ENCODE measurements at places on chromosomes 7 and 10.

- no peak for DNase-seq
Measured at GRCh38 chr10:71015674-71016073, 127.3 kb upstream of the PCBD1 start.

DNA sequence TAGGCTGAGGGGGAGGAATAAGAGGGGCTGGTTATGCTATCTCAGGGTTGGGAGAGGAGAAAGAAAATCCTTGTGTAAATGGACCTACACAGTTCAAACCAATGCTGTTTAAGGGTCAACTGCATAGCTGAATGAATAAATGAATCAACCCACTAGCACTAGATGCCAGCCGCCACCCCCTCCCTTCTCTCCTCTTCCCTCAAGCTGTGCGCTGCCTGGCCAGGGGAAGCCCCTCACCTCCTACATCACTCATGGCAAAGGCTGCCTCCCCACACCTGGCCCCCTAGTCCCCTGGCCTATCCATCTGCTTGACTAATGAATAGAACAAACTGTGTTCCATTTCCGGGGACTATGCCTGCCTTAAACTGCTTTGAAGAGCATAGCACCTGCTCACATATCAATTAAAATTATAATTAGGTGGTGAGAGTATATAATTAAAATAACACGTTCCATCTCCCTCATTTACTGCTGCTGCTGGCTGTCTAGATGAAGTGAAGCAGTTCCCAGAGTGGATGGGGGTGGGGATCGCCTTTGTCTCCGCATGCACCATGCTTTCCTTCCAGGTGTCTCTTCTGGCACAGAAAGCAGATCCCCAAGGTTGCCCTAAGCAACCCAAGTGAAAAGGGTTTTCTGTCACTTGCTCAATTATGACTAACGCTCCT lies 32.6 kb downstream of the GRID1 start:
- no peak for DNase-seq

DNA sequence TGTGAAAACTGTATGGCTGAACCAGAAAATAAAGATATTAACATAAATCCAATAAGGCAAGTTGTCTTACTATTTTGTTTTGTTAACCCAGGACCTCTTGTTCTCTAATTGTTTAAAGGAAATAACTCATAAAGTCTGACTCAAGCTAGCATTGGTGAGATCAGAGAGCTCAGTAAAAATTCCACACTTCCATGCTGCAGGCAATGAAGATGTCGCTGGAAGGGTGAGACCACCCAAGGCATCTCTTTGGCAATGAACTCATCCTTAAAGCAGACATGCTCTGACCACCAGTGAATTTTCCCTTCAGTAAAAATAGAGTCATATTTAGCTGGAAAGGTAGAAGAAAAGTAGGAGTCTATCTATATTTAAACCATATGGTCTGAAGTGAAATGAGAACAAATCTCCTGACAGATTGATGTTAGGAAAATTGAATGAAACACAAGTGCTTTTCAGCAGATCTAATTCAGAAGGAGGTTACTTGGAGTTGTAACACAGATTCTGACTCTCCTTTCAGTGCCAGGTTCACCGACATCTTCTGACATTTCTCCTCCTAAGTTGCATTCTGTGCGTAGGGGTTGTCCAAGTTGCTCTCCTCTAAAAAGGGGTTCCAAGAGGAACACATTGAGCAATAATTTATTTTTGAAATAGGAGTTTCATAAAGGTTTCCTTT lies 32.8 kb upstream of the VIPR2 start:
- no peak for DNase-seq

DNA sequence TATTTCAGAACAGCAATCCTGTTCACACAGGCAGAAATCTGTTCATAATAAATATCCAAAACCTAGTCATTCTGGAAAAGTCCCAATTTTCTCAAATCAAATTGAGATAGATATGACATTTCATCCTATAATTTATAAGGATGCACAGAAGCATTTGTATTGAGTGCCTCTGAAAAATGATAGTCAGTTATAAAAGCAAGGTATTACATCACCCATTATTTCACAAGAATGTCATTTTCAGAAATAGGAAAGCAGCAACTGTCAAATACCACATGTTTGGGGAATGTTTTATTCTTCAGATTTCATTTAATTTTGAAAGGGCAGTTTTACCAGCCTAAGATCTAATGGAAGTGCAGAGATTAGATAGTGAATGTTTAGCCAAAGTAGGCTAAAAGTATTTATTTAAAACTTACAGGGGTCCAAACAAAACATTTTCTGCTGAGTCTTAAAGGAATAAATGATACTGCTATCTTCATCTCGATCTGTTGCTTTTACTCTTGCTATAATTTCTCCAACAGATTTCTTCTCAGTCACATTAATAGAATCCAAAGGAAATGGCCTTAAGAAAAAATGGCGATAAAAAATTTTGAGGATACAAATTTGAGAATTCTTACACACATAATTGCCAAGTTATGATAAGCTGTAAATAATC lies 185.8 kb downstream of the HGF start:
- no peak for DNase-seq

DNA sequence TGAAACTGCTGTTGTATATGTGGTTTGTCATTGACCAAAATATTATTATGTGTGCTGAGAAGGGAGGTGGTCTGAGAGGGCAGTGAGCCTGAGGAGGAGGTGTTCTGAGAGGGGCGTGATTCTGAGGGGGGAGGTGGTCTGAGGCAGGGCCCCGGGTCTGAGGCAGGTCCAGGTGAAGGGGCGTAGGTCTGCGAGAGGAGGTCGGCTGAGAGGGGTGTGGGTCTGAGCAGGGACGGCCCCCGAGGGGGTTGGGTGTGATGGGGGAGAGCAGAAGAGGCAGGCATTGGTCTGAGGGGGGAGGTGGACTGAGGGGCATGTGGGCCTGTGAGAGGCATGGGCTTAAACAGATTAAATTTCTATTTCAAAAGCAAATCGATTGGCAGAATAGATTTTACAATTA lies 32.4 kb downstream of the AKR1C4 start:
- DNase-seq, result no peak

DNA sequence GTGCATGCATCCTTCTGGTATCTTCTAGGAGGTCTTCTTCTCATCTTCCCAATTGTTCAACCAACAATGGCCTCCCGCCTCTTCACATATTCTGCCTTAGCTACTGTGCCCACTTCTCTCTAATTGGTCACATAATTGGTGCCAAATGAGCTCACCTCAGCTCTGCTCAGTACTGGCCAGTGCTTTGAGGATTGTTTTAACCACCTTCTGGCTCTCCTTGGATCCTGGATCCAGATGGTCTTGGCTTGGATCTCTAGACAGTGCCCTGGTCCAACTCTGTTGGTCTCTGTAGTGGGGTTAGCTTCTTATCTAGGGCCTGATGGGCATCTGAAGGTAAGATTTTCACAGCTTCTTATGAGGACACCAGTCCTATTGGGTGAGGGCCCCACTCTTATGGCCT lies 820.8 kb downstream of the TYW1 start:
- DNase-seq, result peak; percentile 73

GRCh38 chr10:24344279-24344678 lies 135.3 kb downstream of the KIAA1217 start:
- no peak for DNase-seq

- no peak for DNase-seq
Measured at GRCh38 chr7:106731187-106731586, 70.2 kb upstream of the CCDC71L start.

- no peak for DNase-seq
Measured at GRCh38 chr10:14671386-14671831, 103.3 kb downstream of the FAM107B start.

- DNase-seq, result no peak
Measured at GRCh38 chr7:77550586-77550985, 13.5 kb downstream of the PTPN12 start.

DNA sequence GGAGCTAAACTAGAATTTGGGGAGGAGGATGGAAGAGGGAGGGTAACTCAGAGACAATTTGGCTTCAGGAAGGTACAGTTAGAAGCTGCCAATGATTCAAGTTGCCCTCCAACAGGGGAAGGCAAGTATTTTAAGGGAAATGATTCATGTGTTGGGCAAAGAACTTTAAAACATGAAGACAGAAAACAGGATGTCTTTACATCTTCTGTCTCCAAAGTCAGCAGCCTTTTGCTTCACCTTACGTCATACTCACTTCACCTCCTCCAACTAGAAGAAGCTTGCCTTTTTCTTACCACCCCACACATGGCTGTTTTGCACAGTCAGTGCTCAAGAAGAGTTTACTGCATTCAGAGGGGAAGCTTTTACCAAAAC lies 36.1 kb downstream of the PPP1R3C start:
- no peak for DNase-seq

GRCh38 chr10:133439517-133440461 lies 14.0 kb upstream of the SCART1 start:
- DNase-seq, result peak; percentile 4

DNA sequence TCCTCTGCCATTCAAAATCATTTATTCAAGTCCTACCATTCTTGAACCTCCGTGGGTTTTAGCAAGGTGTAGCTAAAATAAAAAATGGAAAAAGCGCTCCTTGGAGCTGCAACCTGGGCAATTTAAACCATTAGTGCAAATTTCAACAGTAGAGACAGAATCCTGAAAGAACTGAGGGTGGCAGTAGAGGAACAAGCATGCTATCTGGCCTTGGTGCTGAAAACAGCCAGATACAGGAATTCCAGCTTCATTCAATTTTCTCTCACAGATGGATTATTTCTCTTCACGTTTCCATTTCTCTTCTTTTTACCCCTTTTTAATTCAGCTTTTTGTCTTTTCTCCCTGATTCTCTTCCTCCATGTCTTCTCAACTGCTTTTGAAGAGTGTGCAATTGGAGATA lies 77.7 kb downstream of the OTUD1 start:
- peak; percentile 8 for DNase-seq

GRCh38 chr10:103877861-103878260 lies 22.5 kb upstream of the SH3PXD2A start:
- DNase-seq, result peak; percentile 84

GRCh38 chr7:152093717-152094116 lies 68.2 kb downstream of the GALNT11 start:
- no peak for DNase-seq

GRCh38 chr10:78777867-78778266 lies 290.9 kb upstream of the ZMIZ1 start:
- no peak for DNase-seq

DNA sequence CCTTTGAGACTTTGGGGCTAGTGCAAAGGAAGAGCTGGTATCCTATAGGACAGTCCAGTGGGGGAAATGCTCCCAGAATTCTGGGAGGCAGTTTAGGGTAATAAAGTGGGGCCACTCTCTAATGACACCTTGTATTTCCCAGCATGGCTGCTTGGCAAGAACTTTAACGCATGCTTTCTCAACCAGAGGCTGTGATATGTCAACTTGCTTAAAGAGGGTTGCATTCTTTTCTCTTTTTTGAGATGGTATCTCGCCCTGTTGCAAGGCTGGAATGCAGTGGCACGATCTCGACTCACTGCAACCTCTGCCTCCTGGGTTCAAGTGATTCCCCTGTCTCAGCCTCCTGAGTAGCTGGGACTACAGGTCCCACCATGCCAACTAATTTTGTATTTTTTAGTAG lies 38.4 kb downstream of the ALDH18A1 start:
- no peak for DNase-seq

GRCh38 chr7:48438206-48438605 lies 266.9 kb downstream of the ABCA13 start:
- no peak for DNase-seq

All from G401 (cell line).